Mesothelial cell of epicardium (in vitro differentiated cells): ENCODE measurements at places on chromosomes 11 and 22. TPM values are rescaled to one million over a fixed set of nuclear protein-coding genes. Genes with fewer than 3 reads are reported as not detected.

Gene OR8J1
- total RNA-seq, result not detected in 3 replicates

GRCh38 chr11:87030458-87031054, 7.2 kb upstream of the TMEM135 start:
- H3K4me3 ChIP-seq, result no peak overlapping the region
- no peak for DNase-seq
- H3K36me3 ChIP-seq, result peaks cover 3% of the 10 kb centered on the region
- no peak overlapping the region for H3K27ac ChIP-seq
- peaks cover 9% of the 10 kb centered on the region for H3K4me1 ChIP-seq
- no peaks in the 10 kb centered on the region for H3K27me3 ChIP-seq

DNA sequence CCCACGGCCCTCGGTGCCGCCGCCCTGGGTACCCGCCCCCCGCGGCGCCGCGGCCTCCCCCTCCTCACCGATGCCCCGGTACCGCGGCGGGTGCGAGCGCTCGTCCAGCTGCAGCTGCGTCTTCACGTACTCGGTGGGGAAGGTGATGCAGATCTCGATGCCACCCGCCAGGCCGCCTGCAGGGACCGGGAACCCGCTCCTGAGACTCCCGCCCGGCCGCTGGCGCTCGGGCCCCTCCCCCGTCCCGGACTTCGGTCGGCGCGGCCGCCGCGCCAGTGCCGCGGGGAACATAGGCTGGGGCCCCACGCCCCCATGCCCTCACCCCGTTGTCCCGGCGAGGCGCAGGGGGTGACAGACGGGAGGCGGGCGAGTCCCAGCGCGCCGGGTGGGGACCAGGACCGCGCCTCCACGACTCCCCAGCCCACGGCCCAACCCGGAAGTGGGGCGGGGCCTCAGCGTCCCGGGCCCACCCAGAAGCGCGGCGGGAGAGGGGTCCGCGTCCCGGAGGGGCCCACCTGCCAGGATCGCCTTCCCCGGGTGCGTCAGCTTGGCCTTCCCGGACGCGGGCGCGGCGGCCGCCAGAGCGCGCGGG, 375 bp downstream of the SLC25A1 start:
- no peak overlapping the region for H3K27ac ChIP-seq
- H3K4me1 ChIP-seq, result peaks cover 16% of the 10 kb centered on the region
- peak; percentile 74 for DNase-seq

Gene PARVG
- 0.53 to 1.0 TPM (median 0.66 TPM) in 3 replicates for total RNA-seq

- H3K4me1 ChIP-seq, result no peaks in the 10 kb centered on the region
- no peaks in the 10 kb centered on the region for H3K36me3 ChIP-seq
- H3K4me3 ChIP-seq, result no peak overlapping the region
- H3K27ac ChIP-seq, result no peak overlapping the region
Measured at GRCh38 chr11:114031246-114031966, 28.1 kb upstream of the ZBTB16 start.
